Stimulated activated CD8-positive, alpha-beta memory T cell treated with anti-CD3 and anti-CD28 coated beads, Interleukin-7, amount 100 ng/mL, for 24 hours (primary cell): ENCODE measurements at places on chromosomes 3 and 15.

GRCh38 chr3:3699407-3699806 lies 99.8 kb upstream of the LRRN1 start:
- DNase-seq: no peak

DNA sequence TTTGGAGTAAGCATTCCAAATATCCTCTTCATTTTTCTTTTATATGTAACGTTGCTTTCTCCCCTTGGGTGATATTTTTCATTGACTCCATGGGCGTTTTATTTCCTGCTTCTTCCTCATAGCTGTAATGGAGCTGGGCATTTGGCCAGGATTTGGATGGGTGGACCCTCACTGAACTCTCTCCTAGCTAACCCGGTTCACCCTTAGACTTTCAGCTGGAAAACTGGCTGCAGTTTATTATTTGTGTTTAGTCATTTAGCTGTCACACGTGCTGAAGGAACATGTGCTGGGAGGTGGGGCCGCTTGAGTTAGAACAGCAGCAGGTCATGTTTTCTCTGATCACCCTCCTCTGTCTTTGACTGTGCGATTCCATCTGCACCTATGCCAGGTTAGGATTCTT lies 407.6 kb downstream of the ZIC1 start:
- DNase-seq: no peak

- DNase-seq: no peak
Observed at GRCh38 chr3:190291994-190292584, 30.2 kb downstream of the CLDN1 start.

GRCh38 chr3:194206320-194206719 lies 70.4 kb downstream of the HES1 start:
- DNase-seq: no peak
